ENCODE measurements at places on chromosomes 4 and X. TPM values are rescaled to one million over a fixed set of nuclear protein-coding genes. Genes with fewer than 3 reads are reported as not detected.

Gene PIR
- 71.6 TPM for total RNA-seq

Gene MTTP
- 0.09 TPM for total RNA-seq

Gene GPC4
- total RNA-seq = under 0.01 TPM

Gene CACNA1F
- under 0.01 TPM for total RNA-seq

Gene SSX2B
- not detected for total RNA-seq

Gene ADH1C
- total RNA-seq = not detected

Gene CENPVL1
- not detected for total RNA-seq

Gene SLITRK4
- total RNA-seq = not detected

Gene ZNF157
- not detected for total RNA-seq

Gene CT47B1
- not detected for total RNA-seq

Gene BRS3
- total RNA-seq = not detected

Gene RBMX2
- 35.5 TPM for total RNA-seq

Gene ZNF711
- total RNA-seq = 10.3 TPM

Gene NLRP2B
- total RNA-seq = under 0.01 TPM

Gene HPGDS
- not detected for total RNA-seq

Gene PGAM4
- not detected for total RNA-seq

Gene MAGEA10
- total RNA-seq = not detected

Gene HAND2
- total RNA-seq = not detected

Gene HMX1
- not detected for total RNA-seq

Gene STK32B
- total RNA-seq = 20.8 TPM
